ENCODE measurements at places on chromosomes 12 and 14.

- no peak for DNase-seq
These were observed 62.6 kb downstream of the CCDC92 start for GRCh38 chr12:123910057-123910456.

DNA sequence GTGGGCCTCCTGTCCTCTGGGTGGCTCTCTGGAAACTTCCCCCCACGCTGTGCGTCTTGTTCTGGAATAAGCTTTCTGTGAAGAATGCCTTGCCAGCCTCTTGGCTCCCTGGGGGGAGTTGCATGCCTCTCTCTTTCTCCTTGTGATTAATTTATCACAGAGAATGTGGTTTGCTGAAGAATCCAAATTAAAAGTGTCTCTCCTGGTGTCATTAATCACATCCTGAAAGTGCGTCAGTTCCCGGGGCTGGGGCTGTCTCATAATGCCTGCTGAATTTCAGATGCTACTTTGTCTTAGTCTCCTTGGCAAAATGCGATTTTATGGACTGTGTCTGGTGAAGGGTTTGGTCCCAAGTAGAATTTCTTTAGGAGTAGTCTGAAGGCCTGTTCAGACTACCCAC is 787.7 kb upstream of the TMEM132C start:
- DNase-seq: no peak

- no peak for DNase-seq
These were observed 400 bp upstream of the NDUFA12 start for GRCh38 chr12:95003921-95004272.

- DNase-seq: no peak
These were observed 146.5 kb downstream of the CFAP54 start for GRCh38 chr12:96635844-96636243.

- DNase-seq: no peak
These were observed 200.4 kb downstream of the PTPRO start for GRCh38 chr12:15522574-15523187.

GRCh38 chr12:131676544-131676943 is 34.3 kb upstream of the SFSWAP start:
- no peak for DNase-seq

Data from SIG-M5 (cell line).